ENCODE measurements at places on chromosomes 2 and 18. TPM values are rescaled to one million over a fixed set of nuclear protein-coding genes. Genes with fewer than 3 reads are reported as not detected.

FAM136A gene
- 18.6 TPM for total RNA-seq

GRCh38 chr2:37489536-37489935 lies 145.1 kb downstream of the QPCT start:
- no peak overlapping the region for H3K4me3 ChIP-seq
- H3K27me3 ChIP-seq: no peaks in the 10 kb centered on the region
- DNase-seq: no peak
- no peaks in the 10 kb centered on the region for H3K4me1 ChIP-seq

GRCh38 chr2:50143822-50144575 lies 887.9 kb downstream of the NRXN1 start:
- peak overlapping the region; percentile 18 for H3K4me3 ChIP-seq
- H3K4me1 ChIP-seq: no peaks in the 10 kb centered on the region
- no peaks in the 10 kb centered on the region for H3K36me3 ChIP-seq
- no peaks in the 10 kb centered on the region for H3K27me3 ChIP-seq
- peak overlapping the region; percentile 52 for H3K27ac ChIP-seq

GRCh38 chr2:60336442-60337141 lies 216.9 kb downstream of the BCL11A start:
- no peaks in the 10 kb centered on the region for H3K36me3 ChIP-seq
- no peak overlapping the region for H3K4me3 ChIP-seq
- no peaks in the 10 kb centered on the region for H3K4me1 ChIP-seq
- no peak overlapping the region for H3K27ac ChIP-seq
- no peak for DNase-seq

- peak overlapping the region; percentile 83 for H3K4me3 ChIP-seq
- no peaks in the 10 kb centered on the region for H3K36me3 ChIP-seq
- no peaks in the 10 kb centered on the region for H3K4me1 ChIP-seq
These were observed 1.5 kb downstream of the TTC32 start for GRCh38 chr2:19899985-19900930.

CCDC74A gene
- total RNA-seq: 0.56 TPM

SPAG16 gene
- total RNA-seq: 15.3 TPM

VIL1 gene
- 7.2 TPM for total RNA-seq

DNA sequence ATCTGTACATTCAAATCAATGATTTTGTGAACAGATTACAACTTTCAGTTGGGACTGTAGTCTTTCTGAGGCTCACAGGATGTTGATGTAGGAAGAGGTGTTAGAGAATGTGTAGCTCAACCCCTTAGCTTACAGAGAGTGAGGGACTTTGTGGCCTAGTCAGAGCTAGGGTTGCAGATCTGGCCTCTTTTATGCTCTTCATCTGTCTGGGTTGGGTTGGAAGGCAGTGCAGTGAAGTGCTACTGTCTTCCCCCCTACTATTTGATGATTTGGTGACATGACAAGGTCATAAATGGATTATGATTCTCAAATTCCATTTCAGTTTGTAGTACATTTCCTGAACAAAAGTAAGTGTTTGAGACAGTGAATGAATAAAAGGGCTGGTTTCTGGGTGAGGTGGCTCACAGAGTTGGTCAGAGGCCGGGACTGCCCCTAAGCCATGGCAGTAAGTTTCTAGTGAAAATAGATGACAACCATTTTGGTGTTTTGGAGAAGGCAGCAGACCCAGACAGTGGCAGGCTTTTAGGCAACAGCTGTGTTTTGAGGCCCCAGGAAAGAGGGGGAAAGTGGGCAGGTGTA lies 21.6 kb downstream of the MAP4K4 start:
- no peak overlapping the region for H3K27ac ChIP-seq
- no peak for DNase-seq
- no peaks in the 10 kb centered on the region for H3K4me1 ChIP-seq
- H3K36me3 ChIP-seq: no peaks in the 10 kb centered on the region
- H3K4me3 ChIP-seq: no peak overlapping the region

ARL5A gene
- 20.3 TPM for total RNA-seq

DNA sequence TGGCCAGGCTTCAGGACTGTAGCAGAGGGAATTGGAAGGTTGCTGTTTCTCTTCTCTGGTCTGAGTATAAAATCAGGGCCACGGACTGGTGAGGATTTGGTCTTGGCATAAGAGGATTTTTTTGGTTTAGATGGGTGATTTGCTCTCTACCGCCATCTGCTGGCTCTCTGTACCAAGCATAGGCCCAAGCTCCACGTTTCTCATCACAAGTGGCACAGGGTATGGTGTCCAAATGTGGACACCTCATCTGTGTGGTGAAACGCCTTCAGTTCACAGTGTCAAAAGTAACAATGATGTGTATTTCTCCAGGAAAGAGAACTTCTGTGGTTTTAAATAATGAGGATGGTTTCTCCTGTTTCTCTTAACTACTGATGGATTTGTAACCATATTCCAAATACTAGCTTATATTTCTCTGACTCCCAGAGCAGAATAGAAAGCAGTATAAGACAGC lies 115.1 kb downstream of the EML6 start:
- DNase-seq: peak; percentile 55
- H3K27ac ChIP-seq: no peak overlapping the region
- H3K4me1 ChIP-seq: peaks cover 4% of the 10 kb centered on the region

- H3K27me3 ChIP-seq: no peaks in the 10 kb centered on the region
- H3K4me1 ChIP-seq: no peaks in the 10 kb centered on the region
- H3K27ac ChIP-seq: no peak overlapping the region
These were observed 4.0 kb upstream of the FAM124B start for GRCh38 chr2:224405841-224406370.

DNA sequence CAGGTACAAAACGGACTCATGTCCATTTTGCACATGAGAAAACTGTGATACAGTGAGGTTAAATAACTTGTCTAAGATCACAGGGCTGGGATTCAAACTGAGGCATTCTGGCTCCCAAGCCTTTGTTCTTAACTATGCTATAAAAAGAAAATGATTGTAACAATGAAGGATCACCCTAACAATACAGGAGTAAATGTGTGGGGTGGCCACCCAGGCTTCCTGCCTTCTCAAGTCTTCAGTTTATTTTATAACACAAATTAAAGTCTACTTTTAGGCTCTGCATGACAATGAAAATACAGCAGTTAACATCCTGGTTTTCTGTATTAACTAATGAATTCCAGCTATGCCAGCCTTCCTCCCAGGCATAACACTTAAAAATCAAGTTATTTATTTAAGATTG lies 7.6 kb downstream of the WDFY1 start:
- no peaks in the 10 kb centered on the region for H3K27me3 ChIP-seq
- no peaks in the 10 kb centered on the region for H3K36me3 ChIP-seq
- DNase-seq: no peak
- no peak overlapping the region for H3K4me3 ChIP-seq

BMP10 gene
- total RNA-seq: 4.5 TPM

DNA sequence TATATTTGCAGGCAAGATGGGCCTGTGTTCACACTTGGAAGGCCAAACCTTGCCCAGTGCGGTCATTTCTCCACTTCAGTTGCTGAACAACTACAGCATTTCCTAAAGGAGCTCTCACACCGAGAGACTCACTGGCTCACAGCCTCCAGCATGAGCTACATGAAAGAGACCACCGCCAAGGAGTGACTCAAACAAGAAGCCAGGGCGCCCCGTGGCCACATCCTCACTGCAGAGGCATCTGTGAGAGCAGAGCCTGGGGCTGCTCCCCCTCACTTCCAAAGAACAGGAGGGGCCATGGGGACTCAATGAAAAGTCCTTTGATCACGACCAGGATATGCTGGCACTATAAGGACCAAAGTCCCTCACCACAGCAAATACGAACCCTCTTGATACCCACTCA lies 50.0 kb downstream of the TMEM163 start:
- no peak overlapping the region for H3K27ac ChIP-seq
- no peaks in the 10 kb centered on the region for H3K4me1 ChIP-seq
- no peak for DNase-seq
- no peak overlapping the region for H3K4me3 ChIP-seq
- no peaks in the 10 kb centered on the region for H3K27me3 ChIP-seq

GRCh38 chr2:30978044-30978443 lies 160.2 kb downstream of the GALNT14 start:
- no peak overlapping the region for H3K27ac ChIP-seq
- no peak for DNase-seq
- H3K27me3 ChIP-seq: no peaks in the 10 kb centered on the region
- no peaks in the 10 kb centered on the region for H3K4me1 ChIP-seq

DNA sequence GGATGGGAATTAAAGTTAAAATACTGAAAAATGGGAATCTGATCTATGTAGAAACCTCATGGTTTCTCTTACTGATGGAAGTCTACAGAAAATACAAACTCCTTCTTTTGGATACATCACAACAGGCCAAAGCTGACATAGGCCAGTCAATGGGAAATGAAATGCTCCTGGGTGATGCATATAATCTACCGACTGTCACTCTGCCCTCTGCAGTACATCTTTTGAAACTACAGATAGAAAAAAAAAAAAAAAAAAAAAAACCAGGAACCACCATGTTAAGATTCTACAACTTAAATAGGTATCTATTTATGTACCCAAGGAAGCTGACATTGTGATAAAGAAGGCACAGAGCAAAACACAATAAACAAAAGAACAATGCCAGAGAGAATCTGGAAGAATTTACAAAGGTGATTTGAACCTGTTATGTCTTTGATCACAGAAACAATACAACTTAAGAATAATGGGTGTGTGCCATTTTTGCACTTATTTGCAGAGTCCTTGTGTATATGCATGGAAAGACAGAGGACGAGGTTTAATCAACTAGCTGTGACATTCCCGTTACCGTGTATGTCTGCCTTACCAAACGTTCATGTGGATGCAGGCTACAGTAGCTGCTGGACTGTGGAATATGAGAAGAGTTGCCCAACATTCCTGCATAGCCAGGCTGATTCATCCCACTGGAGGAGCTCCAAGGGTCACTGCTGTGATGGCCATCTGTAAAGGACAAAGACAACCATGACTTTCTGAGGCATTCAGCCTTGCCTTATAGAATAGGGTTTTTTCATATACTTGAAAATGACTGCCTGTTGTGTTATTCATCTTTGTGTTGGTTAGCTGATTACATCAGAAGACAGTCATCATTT lies 312.7 kb downstream of the TCF4 start:
- H3K27me3 ChIP-seq: no peaks in the 10 kb centered on the region
- no peak overlapping the region for H3K27ac ChIP-seq
- no peak overlapping the region for H3K4me3 ChIP-seq
- H3K36me3 ChIP-seq: no peaks in the 10 kb centered on the region

DNA sequence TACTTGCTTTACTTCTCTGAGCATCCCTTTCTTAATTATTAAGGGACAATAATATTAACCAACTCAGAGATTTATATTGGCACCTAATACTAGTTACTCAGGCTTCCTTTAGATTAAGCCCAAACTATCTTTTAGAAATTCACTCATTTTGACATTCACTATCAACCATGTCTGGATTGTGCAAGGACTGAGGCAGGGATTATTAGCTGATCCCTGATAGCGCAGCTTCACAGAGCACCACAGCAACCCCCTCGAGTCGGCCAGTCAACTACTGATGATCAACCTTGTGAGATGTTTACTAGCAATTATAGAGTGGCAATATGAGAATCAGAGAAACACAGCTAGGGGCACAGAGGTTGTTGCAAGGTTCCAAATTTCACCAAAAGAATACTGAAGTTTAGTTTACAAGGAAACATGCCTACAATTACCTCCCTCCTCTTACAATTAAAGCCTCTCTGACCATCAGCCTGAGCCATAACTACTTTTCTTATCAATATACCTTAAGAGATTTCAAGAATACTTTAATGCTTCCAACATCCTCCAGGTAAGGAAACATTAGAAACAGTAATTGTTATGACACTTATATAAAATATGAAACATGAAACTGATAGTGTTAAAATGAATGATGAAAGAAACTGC lies 191.6 kb downstream of the TCF4 start:
- no peaks in the 10 kb centered on the region for H3K4me1 ChIP-seq
- H3K4me3 ChIP-seq: no peak overlapping the region
- no peaks in the 10 kb centered on the region for H3K36me3 ChIP-seq
- DNase-seq: no peak

DNA sequence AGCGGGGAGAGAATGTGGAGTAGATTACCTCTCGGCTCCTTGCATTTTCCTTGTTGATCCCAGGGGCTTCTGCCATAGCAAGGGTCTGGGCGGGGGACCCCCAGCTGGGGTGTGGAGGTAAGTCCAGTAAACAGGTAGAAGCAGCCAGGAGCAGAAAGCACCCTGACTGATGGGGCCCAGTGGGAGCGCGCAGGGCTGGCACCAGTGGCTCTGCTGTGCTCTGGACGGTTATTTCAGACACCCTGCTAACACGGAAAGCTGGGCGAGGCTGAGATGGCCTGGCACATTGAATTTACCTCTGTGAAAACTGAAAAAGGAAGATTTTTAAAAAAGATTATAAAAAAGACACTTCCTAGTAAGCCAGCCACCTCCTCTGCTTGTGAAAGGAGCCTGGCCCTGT lies 109.6 kb upstream of the STPG4 start:
- H3K36me3 ChIP-seq: no peaks in the 10 kb centered on the region
- no peak for DNase-seq
- H3K4me3 ChIP-seq: no peak overlapping the region
- H3K27me3 ChIP-seq: no peaks in the 10 kb centered on the region

DNA sequence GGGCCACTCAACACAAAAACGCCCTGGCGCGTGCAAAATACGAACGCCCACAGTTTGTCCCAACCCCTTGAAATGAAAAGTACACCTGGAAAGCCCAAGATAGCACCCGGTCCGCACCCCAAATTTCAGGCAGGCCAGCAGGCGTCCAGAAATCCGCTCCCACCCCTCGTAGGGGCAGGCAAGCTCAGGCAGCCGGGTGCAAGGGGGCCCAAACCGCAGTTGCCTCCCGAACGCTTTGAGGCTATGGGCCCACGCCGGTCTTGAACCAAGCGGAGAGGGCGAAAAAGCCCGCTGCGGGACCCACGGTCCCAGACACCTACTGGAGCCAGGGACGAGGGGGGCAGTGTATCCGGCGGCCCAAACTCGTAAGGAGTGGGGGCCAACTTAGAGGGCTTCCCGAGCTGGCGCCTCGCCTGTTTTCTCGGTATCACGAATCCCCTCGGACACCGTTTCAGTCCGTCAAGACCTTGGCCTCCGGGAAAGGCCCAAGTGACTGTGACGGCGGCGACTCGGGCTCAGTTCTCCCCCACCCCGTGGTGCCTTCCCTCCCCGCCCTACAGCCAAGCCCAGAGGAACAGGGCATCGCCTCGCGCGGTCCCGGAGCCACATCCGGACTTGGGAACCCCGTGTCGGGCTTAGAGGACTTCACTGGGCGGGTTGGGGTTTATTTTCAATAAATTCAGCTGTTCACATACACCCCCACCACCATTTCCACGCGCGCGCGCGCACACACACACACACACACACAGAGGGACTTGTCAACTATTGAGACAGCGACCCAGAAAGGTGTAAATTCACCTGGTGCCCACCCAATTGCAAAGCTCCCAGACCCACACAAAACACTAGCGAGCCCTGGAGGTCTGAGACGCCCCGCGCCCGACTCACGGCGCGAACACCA lies 6.2 kb upstream of the SATB2 start:
- no peaks in the 10 kb centered on the region for H3K36me3 ChIP-seq
- H3K4me1 ChIP-seq: peaks cover 10% of the 10 kb centered on the region
- H3K27ac ChIP-seq: no peak overlapping the region

Data from right lobe of liver (tissue), 6 donors.